ENCODE measurements at places on chromosomes 6 and 20. TPM values are rescaled to one million over a fixed set of nuclear protein-coding genes. Genes with fewer than 3 reads are reported as not detected.

DNA sequence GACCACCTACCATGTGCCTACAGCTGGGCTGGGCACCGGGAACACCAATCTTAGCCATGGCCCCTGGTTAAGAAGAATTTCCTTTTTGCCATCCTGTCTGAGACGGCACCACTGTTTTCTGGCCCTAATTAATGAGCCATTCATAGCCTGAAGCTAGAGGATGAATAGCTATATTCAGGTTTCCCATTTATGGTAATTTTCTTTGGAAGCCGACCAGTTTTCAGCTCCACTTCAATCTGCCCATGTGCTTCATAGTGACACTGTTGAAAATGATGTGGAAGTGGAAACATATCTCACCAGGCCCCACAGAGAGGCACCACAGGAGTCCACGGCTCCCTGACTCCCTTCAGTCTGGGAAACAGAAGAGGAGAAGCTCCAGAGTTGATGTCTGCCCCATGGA lies 22.6 kb upstream of the ULBP3 start:
- DNase-seq = no peak
- no peaks in the 10 kb centered on the region for H3K27me3 ChIP-seq
- H3K4me1 ChIP-seq = no peaks in the 10 kb centered on the region
- no peaks in the 10 kb centered on the region for H3K36me3 ChIP-seq
- no peak overlapping the region for H3K27ac ChIP-seq
- H3K4me3 ChIP-seq = no peak overlapping the region

GRCh38 chr20:573414-574296 lies 30.1 kb upstream of the CSNK2A1 start:
- no peak for DNase-seq
- H3K4me1 ChIP-seq = no peaks in the 10 kb centered on the region
- H3K4me3 ChIP-seq = no peak overlapping the region

DNA sequence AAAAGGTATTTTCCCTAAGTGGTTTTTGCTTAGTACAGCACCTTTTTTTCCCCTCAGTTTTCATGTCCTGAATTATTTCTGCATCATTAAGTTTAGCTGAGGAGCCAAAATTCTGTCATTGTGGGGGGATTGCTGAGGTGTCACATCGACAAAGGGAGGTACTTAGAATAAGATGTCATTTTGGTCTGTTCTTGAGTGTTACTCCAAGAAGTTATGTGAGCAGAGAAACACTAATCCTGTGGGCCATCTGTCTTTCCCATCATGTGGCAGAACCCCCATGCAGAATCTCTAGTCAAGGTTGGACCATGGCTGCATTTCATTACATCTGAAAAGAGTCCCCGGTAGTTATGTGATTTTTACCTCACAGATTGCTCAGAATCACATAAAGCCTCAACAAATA lies 167.8 kb upstream of the CENPW start:
- H3K4me1 ChIP-seq = no peaks in the 10 kb centered on the region
- no peak overlapping the region for H3K4me3 ChIP-seq
- no peaks in the 10 kb centered on the region for H3K36me3 ChIP-seq
- no peak overlapping the region for H3K27ac ChIP-seq
- no peak for DNase-seq
- H3K27me3 ChIP-seq = no peaks in the 10 kb centered on the region

DNA sequence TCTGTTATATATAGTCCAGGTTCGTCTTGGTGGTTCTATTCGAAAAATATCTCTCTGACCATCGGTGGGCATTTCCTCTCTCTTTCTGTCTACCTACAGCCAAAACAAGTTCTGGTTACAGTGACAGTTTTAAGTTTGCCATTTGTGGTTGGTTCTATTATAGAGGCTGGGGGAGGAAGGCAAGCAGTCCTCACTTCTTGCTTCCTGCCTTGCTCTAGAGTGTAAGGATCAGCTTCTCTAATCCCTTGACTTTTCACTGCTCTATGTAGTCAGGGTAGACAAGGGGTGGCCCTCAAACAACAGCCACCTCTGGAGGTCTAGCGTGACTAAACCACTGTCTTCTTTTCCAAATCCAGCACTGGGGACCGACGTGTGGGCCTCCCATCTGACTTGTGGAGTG lies 16.1 kb downstream of the E2F3 start:
- H3K27ac ChIP-seq = peak overlapping the region; percentile 0
- no peak for DNase-seq
- peaks cover 38% of the 10 kb centered on the region for H3K4me1 ChIP-seq
- no peaks in the 10 kb centered on the region for H3K36me3 ChIP-seq

DNA sequence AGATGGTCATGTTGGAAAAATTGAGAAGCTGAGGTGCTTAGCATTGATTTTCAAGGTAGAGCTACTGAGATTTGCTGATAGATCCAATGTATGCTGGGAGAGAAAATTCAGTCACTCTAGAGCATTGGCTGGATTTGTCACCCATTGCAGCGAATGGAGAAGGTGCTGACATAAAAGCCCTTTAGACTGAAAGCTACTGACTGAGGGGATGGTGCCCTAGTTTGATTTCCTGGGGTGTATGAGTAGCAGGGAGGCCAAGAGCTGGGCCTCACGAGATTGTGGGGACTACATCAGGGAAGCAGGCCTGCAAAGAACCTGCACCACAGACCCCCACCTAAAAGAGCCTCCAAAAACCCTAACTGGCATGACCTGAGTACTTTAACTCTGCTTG lies 23.9 kb upstream of the PRND start:
- peaks cover 5% of the 10 kb centered on the region for H3K4me1 ChIP-seq
- DNase-seq = no peak
- H3K4me3 ChIP-seq = no peak overlapping the region
- H3K27me3 ChIP-seq = no peaks in the 10 kb centered on the region
- no peak overlapping the region for H3K27ac ChIP-seq
- H3K36me3 ChIP-seq = peaks cover 20% of the 10 kb centered on the region

DNA sequence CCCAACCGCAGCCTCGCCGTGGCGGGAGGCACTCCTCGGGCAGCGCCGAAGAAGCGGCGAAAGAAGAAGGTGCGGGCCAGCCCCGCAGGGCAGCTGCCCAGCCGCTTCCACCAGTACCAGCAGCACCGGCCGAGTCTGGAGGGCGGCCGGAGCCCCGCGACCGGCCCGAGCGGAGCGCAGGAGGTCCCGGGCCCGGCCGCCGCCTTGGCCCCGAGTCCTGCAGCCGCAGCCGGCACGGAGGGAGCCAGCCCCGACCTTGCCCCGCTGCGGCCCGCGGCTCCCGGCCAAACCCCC lies 525 bp downstream of the PNRC1 start:
- H3K27ac ChIP-seq = peak overlapping the region; percentile 97
- no peak for DNase-seq
- H3K4me3 ChIP-seq = peak overlapping the region; percentile 75
- peaks cover 36% of the 10 kb centered on the region for H3K36me3 ChIP-seq

DNA sequence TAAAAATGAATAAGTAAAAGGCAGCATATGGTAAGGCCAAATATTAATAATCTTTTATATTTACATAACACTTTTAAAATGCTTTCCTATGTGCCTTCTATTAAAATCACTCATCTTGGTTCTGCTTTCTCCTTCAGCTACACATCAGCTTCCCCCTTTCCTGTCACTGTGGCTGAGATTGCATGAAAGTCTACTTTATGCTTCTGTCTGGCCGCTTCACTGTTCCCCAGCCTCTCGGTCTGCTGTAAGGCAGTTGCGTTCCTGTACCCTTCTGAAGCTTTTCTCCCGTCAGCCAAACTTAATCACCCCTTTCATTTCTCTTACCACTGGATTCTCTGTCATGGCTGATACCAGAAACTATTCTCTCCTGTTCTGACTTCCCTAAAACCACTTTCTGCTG lies 34.6 kb downstream of the SOX4 start:
- H3K4me1 ChIP-seq = no peaks in the 10 kb centered on the region
- no peaks in the 10 kb centered on the region for H3K27me3 ChIP-seq
- no peaks in the 10 kb centered on the region for H3K36me3 ChIP-seq

DNA sequence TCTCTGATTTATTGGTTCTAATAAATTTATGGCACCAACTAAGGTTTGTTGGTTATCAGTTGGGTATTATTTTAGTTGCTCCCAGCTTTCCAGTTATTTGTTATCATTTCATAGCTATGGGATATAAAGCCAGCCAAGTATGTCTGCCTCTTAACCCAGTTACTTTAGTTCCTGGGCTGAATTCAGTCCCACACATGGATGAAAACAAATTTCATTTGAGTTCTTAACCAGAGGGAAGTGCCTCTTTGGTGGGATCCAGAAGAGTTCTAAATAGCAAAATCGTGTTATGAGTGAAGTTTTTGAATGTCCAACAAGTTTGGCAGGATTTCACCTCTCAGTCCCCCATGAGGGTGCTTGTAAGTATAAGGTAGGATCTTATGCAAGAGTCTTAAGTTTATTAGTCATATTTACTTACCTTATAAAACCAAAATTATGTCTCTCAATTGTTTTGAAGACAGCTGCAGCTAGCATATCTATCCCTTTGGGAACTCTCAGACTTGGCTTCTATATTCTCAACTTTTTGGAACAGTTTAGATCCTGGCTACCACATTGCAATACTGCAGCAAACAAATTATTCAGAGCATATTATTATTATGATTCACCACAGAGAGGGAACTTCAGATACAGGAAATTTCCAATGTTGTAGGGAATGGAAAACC lies 683.6 kb downstream of the BCKDHB start:
- no peak overlapping the region for H3K27ac ChIP-seq
- H3K36me3 ChIP-seq = no peaks in the 10 kb centered on the region
- no peak for DNase-seq
- no peaks in the 10 kb centered on the region for H3K27me3 ChIP-seq
- H3K4me3 ChIP-seq = no peak overlapping the region
- no peaks in the 10 kb centered on the region for H3K4me1 ChIP-seq

- H3K4me3 ChIP-seq = no peak overlapping the region
- H3K36me3 ChIP-seq = no peaks in the 10 kb centered on the region
- H3K4me1 ChIP-seq = peaks cover 19% of the 10 kb centered on the region
Observed at GRCh38 chr6:43491750-43492661, 14.6 kb downstream of the TJAP1 start.

- peaks cover 57% of the 10 kb centered on the region for H3K36me3 ChIP-seq
- no peaks in the 10 kb centered on the region for H3K27me3 ChIP-seq
- no peak for DNase-seq
- no peak overlapping the region for H3K4me3 ChIP-seq
Observed at GRCh38 chr20:18187020-18187419, 49.4 kb downstream of the KAT14 start.

GRCh38 chr20:58634521-58635278 lies 16.4 kb upstream of the STX16 start:
- H3K4me3 ChIP-seq = no peak overlapping the region
- H3K36me3 ChIP-seq = no peaks in the 10 kb centered on the region
- no peaks in the 10 kb centered on the region for H3K4me1 ChIP-seq
- no peak overlapping the region for H3K27ac ChIP-seq

DNA sequence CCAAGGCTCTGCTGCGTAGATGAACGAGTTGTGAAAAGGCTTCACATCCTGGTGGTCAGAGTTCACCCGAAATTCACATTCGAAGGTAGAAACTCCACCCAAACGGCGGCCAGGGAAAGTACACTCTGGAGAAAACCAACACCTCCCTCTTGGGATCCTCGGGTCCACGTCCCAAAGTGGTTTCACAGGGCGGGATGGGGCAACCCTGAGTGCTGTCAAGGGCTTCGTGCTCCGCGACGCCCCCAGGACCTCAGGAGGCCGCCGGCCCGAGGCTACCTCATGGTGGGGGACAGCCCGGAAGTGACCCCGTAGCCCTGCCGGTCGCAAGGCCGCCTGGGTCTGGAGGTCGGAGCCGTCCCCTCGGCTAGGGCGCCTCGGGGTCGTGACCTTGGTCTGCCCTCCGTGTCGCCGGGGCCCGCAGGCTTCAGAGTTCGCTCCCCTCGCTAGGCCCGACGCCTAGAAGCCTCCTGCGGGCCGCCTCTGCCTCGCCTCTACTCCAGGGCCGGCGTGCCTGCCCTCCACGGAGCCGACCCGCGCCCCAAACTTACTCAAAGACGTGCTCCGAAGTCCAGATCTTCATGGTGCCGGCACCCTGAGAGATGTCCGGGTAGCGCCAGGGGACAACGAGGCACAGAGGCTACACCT lies at the start of gene PRELID3B:
Gene PRELID3B (minus strand): TSS at position 636 of the 645 bp plus-strand sequence. CDS start 56 bp downstream, at position 580.
- H3K4me3 ChIP-seq = peak within 1 kb of the TSS; percentile 70
- peaks cover 28% of the 10 kb centered on the region for H3K4me1 ChIP-seq
- H3K36me3 ChIP-seq = peaks cover 9% of the 10 kb centered on the region
- no peaks in the 10 kb centered on the region for H3K27me3 ChIP-seq
- DNase-seq = peak; percentile 56

GRCh38 chr20:54456961-54457360 lies 18.4 kb upstream of the DOK5 start:
- no peak for DNase-seq
- no peak overlapping the region for H3K27ac ChIP-seq
- no peaks in the 10 kb centered on the region for H3K4me1 ChIP-seq
- H3K4me3 ChIP-seq = no peak overlapping the region
- no peaks in the 10 kb centered on the region for H3K36me3 ChIP-seq

DNA sequence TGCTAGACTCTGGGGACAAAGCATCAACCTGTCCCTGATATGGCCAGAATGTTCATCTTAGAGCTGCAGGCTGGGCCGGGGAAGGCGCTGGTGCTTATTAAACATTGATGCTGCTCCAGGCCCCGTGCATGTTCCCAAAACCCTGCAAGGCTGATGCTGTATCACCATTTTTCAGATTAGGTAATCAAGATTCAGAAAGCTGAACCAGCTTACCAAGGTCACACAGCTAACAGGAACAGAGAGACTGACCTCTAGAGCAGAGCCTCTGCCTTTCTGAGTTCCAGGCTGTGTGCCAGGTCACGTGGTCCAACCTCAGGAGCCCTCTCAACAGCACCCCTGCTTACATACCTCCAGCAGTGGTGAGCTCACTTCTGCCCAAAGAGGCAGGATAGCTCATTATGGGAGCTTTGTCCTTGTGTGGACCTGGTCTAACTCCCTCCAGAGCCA lies 16.1 kb upstream of the VSTM2L start:
- DNase-seq = no peak
- no peaks in the 10 kb centered on the region for H3K4me1 ChIP-seq
- H3K27me3 ChIP-seq = no peaks in the 10 kb centered on the region
- no peak overlapping the region for H3K27ac ChIP-seq

- no peaks in the 10 kb centered on the region for H3K36me3 ChIP-seq
- H3K4me1 ChIP-seq = peaks cover 55% of the 10 kb centered on the region
- peak overlapping the region; percentile 77 for H3K27ac ChIP-seq
- H3K4me3 ChIP-seq = no peak overlapping the region
- DNase-seq = no peak
- no peaks in the 10 kb centered on the region for H3K27me3 ChIP-seq
Observed at GRCh38 chr6:106142876-106143431, 56.8 kb downstream of the PRDM1 start.

- no peak overlapping the region for H3K4me3 ChIP-seq
- H3K27ac ChIP-seq = no peak overlapping the region
- H3K4me1 ChIP-seq = no peaks in the 10 kb centered on the region
- no peak for DNase-seq
Observed at GRCh38 chr6:89290401-89291155, 24.5 kb downstream of the GABRR2 start.

GRCh38 chr6:34664256-34664971 lies 32.2 kb downstream of the ILRUN start:
- peaks cover 19% of the 10 kb centered on the region for H3K4me1 ChIP-seq
- H3K36me3 ChIP-seq = no peaks in the 10 kb centered on the region
- H3K27me3 ChIP-seq = no peaks in the 10 kb centered on the region
- DNase-seq = no peak
- H3K27ac ChIP-seq = peak overlapping the region; percentile 48

GRCh38 chr6:142726616-142727015 lies 218.4 kb downstream of the HIVEP2 start:
- H3K4me3 ChIP-seq = no peak overlapping the region
- no peak for DNase-seq
- H3K4me1 ChIP-seq = no peaks in the 10 kb centered on the region
- no peaks in the 10 kb centered on the region for H3K36me3 ChIP-seq
- H3K27me3 ChIP-seq = no peaks in the 10 kb centered on the region
- no peak overlapping the region for H3K27ac ChIP-seq

Gene BPIFB4
- total RNA-seq = not detected

Gene SLC17A1
- total RNA-seq = 0.27 TPM

Gene TRAPPC3L
- not detected for total RNA-seq

Gene TREML2
- 3.0 TPM for total RNA-seq

Gene FOXS1
- not detected for total RNA-seq

Gene TSBP1
- total RNA-seq = not detected

Gene SLC35F1
- not detected for total RNA-seq

Gene RWDD1
- 47.0 TPM for total RNA-seq
